GDM1 (cell line): ENCODE measurements at places on chromosomes 5 and 9.

DNA sequence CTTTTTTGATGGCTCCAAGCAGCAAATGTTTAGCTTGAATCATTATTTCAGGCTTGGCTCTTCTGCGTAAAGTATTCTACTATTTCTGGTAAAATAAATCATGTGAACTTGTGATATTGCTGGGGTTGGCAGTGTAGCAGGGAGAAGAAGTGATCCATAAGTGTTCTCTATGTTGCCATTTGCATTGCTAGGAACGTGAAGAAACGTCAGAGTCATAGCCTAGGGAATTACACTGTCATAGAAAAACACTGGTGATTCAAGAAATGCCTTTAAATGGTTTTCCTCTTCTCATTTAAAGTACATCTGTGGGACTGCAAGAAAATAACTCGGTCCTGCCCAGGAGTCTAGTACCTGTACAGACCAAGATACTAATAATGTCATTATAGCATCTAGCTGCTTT lies 162.3 kb downstream of the PBX3 start:
- DNase-seq: no peak

DNA sequence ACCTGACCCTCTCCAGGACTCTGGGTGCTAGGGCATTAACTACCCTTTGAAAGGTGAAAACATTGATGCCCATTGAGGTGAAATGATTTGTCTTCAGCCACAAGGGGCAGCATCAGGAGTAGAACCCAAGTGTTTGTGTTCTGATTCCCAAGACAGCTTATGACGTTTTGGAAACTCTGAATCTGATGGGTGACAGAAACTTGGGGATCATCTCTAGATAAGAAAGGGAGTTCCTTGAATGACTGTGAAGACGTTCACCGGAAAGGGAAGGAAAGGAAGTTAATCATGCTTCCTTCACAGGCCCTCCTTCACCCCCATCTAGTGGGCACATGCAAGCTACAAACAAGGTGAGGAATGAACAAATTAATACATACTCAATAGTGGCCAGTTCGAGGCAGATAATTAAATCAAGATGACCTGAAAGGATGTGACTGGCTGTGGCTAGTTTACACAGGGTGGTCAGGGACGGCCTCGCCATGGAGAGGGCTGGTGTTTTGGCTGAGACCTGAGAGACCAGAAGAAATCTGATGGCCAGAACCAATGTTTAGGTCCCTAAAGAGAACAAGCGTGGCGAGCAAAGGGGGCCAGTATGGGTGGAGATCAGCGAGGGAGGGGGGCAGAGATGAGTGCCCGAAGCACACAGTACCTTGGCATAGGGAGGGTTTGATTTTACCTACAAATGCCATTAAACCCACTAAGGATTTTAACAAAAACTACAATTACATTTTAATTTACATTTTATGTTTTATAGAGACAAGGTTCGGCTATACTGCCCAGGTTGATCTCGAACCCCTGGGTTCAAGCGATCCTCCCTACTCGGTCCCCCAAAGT lies 937 bp upstream of the SLC26A2 start:
- DNase-seq: peak; percentile 4

DNA sequence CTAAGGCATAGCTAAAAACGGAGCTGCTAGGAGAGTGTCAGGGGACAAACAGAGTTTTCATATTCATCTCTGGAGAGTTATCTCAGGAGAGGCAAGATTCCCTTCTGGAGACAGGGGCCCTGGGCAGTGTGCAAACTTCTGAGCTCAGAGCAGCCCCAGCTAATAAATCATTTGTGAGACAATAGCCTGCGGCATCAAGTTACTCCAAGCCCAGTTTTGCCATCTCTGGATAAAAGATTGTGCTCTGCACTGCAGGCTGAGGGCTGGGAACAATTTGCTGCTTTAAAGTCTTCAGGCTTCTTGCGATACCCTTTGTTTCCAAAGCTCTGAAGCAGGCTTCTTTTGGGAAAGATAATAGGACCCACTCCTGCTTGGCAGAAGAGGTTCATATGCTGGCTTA lies 164.3 kb upstream of the BRINP1 start:
- no peak for DNase-seq

GRCh38 chr5:152994033-152994680 lies 496.3 kb upstream of the GRIA1 start:
- no peak for DNase-seq

DNA sequence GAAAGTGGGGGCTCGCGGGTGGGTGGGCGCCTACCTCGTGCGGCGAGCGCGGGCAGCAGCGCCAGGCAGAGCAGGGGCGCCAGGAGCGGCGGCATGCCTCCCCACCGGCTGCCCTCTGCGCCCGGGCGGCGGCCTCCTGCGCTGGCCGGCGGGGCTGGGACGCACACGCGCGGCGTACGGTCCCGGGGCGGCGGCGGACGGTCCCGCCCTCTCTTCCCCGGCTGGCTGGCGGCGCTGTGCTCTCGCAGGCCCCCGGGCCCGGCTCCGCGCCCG lies 220 bp downstream of the NOTCH1 start:
- no peak for DNase-seq

GRCh38 chr5:136123236-136123768 lies 9.3 kb upstream of the SMAD5 start:
- DNase-seq: no peak

DNA sequence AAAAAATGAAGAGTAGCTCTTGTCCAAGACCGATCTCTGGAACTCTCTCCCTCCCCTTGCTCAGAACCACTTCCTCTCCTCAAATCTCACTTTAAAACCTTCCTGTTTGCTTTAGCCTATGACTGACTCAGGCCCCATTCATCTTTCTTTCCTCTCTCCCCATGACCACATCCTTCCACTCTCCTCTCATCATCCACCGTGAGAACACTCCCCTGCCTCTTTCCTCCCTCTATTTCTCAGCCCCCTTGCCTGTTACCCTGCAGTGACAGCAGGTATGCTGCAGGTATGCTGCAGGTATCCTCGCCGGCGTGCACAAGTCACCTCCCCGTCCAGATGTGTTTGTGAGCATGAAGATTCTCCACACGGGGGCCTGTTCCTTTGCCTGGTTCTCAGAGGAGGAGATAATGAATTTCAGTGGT lies 505.3 kb downstream of the CCDC171 start:
- DNase-seq: peak; percentile 4

DNA sequence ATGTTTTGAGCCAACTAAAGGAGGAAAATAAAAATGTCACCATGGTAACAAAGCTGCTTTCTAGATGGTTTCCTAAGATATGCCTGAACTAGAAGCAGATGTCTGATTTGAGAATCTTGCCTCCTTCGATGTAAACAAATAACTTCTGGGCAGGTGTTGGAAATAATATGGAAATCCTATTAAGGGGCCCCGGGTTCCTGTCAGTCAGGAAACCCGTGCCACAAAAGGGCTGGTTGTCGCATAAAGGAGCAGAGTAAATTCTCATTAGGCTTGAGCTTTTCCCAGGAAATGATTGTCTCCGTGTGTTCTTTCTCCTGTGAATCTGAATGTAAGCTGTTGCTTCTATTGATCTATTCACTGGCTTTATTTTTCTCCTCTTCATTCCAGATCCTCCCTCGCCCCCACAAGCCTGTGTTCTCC lies 90.8 kb downstream of the TLE4 start:
- no peak for DNase-seq
